GM12891 (cell line): ENCODE measurements at places on chromosomes 11 and 22.

DNA sequence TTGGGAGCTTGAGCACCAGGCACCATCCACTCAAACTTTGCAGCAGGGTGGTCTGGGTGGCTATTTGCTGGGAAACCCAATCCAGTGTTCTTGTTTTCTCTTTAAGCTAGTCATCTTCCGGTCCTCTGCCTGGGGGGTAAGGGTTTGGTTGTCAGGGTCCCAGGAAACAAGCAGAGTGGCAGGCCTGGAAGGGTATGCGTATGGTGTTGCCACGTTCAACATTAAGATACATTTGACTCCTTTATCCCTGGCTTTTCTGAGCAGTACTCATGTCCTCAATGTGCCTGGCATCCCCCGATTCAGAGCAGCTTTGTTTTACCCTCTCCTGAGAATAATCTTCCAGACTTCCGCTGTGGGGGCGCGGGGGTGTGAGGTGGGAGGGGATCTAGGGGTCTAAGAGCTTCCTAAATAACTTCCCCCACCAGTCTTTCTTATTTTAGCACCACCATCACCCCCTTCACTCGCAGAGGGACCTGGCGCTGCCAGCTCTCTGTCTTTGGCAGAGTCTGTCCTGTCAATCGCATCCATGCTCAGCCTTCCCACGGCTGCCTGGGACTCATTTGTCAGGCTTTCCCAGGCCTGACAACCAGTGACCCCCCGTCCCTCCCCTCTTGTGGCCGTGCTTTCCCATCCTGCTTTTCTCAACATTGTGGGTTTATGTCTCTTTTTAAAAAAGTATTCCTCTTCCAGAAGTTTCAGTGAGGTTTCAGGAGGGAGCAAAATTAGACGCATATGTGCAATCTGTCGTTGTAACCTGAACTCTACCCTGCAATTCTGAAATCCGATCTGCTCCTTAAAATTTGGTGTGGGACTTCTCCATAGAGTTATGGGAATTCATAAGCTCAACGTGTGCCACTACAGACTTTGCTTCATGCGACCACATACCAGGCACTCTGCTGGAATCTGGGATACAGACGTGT lies 27.0 kb upstream of the RBFOX2 start:
- DNase-seq = no peak

DNA sequence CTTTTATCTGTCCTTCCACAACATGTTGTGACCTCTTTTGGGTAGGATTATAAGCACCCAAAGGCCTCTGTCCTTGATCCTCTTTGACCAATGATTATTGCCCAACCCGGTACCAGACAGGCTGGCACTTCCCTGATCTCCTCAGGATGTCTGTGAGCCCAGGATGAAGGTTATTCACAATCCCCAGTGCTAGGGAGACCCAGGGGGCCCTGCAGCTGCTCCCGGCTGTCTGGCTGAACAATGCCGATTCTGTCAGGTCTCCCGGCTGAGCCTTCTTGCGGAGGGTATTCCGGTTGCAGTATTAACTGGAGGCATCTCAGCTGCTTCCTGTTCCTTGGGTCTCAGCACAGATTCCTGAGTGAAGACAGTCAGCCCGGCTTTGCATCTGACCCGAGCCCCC lies 71.2 kb upstream of the CDON start:
- DNase-seq = no peak

DNA sequence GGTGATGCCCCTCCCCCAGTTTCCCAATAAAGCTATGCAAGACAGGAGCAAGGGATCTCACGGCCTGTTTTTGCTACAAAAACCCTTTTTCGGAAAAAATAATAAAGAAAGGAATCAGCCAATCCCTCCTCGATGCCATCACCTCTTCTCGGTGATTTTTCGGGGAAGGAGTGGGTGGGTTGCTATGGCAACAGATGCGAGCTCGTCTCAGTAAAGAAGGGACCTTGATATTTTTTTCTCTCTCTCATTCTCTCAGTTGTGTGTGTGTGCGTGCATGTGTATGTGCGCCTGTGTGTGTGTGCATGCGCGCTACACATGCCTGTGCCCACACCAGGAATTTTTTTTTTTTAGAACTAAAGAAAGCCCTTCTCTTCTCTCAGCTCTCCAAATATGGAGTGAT lies 3.8 kb upstream of the NPAS4 start:
- no peak for DNase-seq

- no peak for DNase-seq
These were observed 94.5 kb downstream of the RPS6KA4 start for GRCh38 chr11:64453466-64453865.

GRCh38 chr22:40348025-40348658 lies 1.8 kb downstream of the ADSL start:
- peak; percentile 46 for DNase-seq
